ENCODE measurements at places on chromosomes 5 and 9.

- DNase-seq: no peak
These were observed 79.4 kb downstream of the ARHGEF28 start for GRCh38 chr5:73705364-73705763.

DNA sequence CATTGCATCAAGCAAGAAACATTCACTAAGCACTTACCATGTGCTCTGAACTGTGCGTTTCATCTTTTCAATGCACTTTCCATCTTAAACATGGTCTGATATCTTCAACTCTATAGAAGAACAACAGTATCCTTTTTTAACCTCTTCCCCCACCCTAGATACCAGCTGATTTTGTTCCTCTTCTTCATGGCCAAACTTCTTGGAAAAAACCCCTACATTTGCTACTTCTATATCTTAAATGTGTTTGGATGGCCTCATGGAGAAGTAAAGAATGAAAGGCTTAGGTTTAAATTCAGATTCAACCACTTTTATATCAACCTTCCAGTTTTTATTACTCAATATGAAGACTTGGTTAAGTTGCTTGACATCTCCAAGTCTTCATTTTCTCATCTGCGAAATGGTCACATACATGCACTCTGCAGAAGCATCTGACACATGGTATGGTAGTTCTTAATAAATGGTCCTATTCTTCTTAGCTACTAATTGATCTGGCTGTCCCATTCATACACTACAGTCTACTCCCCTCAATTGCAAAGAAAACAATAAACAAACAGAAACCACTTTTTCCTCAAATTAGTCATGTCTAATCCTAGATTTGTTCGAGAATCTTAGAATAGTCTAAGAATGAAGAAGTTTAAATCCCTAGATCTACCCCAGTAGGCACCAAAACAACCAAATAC is 59.4 kb downstream of the FYB1 start:
- no peak for DNase-seq

GRCh38 chr9:84439250-84439649 is 98.7 kb upstream of the SLC28A3 start:
- DNase-seq: no peak

- DNase-seq: no peak
These were observed 1.6 kb downstream of the KLHL3 start for GRCh38 chr5:137734331-137734730.

DNA sequence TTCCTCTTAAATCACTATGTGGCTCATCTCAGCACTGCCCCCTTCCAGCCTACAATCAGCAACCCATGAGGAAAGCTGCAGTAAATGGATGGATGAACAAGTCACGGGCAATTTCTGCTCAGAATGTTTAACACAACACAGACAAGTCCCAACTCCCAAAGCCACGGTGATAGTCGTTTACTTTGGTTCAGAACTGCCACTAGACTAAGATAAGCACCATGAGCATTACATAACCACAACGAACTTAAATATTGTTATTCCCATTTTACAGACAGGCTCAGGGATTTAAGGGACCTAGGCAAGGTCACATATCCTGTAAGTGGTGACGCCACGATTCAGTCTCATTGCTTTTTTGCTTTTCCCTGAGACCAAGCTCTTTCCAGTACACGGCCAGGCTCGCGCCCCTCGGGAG is 2.0 kb upstream of the SMIM27 start:
- DNase-seq: peak; percentile 20

- no peak for DNase-seq
These were observed 201.3 kb upstream of the IL12B start for GRCh38 chr5:159531554-159532105.

GRCh38 chr5:36396640-36397039 is 94.9 kb upstream of the RANBP3L start:
- DNase-seq: no peak

- no peak for DNase-seq
These were observed 3.8 kb downstream of the RHOBTB3 start for GRCh38 chr5:95734906-95735305.

- no peak for DNase-seq
These were observed 60.0 kb downstream of the PAM start for GRCh38 chr5:102815084-102815483.

DNA sequence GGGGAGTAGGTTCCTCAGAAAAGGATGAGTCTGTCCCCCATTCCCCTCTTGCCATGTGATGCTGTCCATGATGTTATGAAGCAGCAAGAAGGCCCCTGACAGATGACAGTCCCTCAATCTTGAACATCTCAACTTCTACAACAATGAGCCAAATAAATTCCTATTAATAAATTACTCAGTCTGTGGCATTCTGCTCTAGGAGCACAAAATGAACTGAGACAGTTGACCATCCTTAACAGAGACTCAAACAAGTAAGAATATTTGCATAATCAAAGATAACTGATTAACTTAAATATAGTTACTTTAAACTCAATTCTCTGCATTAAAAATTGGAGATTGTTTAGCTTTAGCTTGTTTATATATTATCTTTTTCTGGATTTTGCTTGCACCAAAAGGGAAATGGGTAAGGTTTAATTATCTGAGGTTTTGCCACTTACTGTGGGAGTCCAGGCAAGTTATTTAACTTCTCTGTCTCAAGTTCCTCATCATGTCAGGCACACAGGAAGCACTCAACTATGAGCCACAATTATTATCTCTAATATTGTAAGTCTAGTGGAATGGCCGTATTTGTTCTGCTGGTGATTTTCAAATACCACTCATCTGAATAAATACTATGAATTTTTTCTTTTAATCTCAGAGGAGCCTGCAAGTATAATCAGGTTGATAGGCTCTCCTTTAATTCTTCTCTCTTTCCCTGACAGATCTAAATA is 162.9 kb downstream of the TSSK1B start:
- no peak for DNase-seq

DNA sequence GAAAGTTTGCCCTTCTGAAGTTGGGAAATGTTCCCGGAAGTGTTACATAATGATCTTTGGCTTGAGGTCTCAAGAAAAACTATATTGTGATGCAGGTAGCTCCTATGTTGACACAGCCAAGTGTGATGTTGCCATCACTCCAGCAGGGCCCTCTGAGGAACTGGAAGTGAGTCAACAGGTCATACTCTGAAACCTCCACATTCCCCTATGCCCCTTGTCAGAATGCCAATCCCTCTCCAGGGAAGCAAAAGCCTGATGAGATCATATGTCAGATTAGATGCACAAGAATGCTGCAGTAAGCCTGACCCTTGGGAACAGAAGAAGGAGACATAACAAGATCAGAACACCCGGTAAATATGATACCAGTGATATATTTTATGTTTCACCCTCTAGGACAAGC is 66.8 kb upstream of the ITGA2 start:
- DNase-seq: peak; percentile 84

DNA sequence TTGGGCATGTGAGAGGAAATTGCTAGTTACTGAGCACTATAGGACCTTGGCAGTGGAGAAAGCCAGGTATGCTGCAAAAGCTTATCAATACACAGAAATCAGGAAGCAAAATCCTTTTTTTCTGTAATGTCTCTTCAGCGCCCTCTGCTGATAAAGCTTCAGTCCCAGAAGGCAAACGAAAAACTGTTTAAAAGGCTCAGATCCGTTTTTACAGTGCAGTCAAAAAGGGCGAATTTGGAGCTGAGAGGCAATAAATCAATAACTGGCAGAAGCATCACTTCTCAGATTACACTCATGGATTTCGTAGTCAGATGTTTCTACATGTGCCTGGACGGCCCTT is 1.1 kb upstream of the MAN2A1 start:
- peak; percentile 59 for DNase-seq

GRCh38 chr9:136856541-136857141 is 4.5 kb downstream of the MAMDC4 start:
- DNase-seq: no peak

DNA sequence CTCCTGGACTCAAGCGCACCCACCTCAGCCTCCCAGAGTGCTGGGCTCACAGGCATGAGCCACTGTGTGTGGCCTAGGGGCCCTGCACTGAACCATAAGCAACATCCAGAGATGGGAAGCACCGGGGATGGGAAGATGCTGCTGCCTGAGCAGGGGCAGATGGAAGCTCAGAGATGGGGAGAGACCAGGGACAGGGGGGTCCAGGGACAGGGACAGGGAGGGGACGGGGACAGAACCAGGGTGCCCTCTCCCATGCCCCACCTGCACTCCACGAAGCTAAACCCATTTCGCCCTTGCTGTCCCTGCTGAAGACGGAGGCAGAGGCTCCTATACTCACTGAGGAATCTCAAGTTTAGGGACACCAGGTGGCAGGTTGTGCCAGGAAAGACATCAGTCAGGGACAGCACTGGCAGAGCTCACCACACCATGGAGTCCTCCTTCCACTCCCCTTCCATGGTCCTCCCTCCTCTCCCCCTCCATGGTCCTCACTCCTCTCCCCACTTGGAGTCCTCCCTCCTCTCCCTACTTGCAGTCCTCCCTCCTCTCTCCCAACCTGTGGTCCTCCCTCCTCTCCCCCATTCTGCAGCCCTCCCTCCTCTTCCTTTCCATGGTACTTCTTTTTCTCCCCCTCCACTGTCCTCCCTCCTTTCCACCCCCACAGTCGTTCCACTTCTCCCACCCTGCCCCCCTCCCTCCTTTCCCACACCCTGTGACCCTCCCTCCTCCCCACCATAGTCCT is 45.5 kb upstream of the LRRC14B start:
- no peak for DNase-seq

Measured in kidney glomerular epithelial cell (primary cell).